ENCODE measurements at places on chromosomes 7 and 10.

DNA sequence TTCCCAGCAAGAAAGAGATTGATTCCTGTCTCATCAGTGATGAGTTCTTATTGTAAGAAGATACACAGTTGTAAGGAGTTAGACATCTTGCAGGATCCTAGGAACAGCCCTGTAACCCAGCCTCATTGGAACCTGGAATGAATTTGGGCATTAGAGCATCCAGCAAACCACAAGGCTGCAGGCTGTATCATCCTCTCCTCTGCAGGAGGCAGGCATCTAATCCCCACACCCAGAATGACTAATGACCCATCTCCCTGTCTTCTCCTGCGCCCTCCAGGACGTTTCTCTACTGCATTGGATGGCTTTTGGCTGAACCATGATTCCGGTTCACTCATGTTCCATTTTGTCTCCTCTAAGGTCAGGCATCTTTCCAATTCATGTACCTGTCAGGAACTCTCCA lies 233.9 kb downstream of the POU6F2 start:
- DNase-seq = no peak

GRCh38 chr10:31062856-31063255 lies 31.2 kb upstream of the ZNF438 start:
- no peak for DNase-seq

- no peak for DNase-seq
Observed at GRCh38 chr7:46969303-46970130, 612.4 kb downstream of the TNS3 start.

- DNase-seq = peak; percentile 48
Observed at GRCh38 chr7:66921396-66921917, 432 bp downstream of the TMEM248 start.

- DNase-seq = peak; percentile 98
Observed at GRCh38 chr10:80408242-80409101, at the start of gene PRXL2A. PRXL2A (plus strand) TSS chr10:80408551; CDS start chr10:80420468, 11,917 bp downstream.

GRCh38 chr10:48224979-48225560 lies 49.4 kb downstream of the FRMPD2 start:
- DNase-seq = no peak

DNA sequence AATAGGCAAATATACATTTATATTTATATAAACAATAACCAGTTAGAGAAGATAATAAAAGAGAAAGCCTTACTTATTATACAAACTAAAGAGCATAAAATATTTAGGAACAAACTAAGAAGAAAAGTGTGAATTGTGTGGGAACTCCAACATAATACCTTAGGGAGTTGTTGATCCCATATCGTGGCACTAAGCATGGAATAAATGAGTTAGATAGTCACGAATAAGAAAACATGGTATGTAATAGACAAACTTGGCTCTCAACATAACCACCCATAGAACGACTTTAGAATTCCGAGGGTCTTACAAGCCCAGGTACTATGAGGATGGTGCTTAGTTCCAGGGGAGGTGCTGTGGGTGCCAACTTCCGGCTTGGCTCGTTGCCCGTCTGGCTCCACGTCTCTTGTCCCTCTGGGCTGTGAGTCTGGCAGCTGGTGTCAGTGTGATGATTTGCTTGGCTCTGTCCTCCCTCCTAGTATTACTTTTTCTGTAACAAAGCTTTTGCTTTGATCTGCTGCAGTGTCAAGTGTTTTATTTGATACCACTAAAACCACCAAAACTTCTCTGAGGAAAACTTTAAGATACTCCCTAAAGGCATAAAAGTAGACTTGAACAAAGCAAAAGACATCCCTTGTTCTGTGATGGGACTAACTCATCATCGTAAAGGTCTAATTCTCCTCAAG lies 9.5 kb upstream of the RBM20 start:
- no peak for DNase-seq

GRCh38 chr7:124413029-124413428 lies 352.6 kb downstream of the GPR37 start:
- DNase-seq = no peak

- DNase-seq = no peak
Observed at GRCh38 chr7:6359021-6359420, 86.6 kb upstream of the CYTH3 start.

DNA sequence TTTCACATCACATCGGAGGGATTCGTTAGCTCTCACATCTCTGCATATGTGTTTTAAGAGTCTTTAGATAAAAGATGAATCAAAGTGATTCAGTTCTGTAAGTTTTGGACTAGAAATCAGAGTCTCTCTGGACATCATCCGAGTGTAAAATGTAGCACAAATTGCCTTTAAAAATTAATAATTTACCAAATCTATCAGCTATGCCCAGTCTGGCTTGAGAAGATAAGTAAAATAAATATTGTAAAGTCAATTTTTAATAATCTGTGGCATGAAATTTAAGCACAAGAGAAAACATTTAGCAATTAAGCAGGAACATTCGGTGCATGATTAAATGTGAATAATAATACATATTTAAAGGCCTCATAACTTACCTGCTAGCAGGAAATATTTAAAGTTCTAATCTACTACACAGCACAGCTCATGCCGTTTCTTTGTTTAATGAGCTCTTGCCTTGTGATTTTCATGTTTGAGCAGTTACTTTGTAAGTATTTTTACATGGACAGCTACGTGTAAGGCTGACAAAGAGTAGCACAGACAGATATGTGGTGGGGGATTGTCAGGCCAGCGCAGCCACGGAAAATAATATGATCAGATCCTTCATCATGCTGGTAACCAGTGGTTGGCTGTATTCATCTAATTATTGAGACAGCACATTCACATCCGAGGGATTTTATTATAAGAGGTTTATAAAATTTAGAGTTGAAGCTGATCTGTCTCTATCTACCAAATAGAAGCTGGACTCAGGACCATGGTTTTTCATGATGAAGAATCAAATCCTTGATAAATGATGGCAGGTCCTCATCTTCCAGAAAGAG lies 317.3 kb downstream of the ADARB2 start:
- DNase-seq = no peak

DNA sequence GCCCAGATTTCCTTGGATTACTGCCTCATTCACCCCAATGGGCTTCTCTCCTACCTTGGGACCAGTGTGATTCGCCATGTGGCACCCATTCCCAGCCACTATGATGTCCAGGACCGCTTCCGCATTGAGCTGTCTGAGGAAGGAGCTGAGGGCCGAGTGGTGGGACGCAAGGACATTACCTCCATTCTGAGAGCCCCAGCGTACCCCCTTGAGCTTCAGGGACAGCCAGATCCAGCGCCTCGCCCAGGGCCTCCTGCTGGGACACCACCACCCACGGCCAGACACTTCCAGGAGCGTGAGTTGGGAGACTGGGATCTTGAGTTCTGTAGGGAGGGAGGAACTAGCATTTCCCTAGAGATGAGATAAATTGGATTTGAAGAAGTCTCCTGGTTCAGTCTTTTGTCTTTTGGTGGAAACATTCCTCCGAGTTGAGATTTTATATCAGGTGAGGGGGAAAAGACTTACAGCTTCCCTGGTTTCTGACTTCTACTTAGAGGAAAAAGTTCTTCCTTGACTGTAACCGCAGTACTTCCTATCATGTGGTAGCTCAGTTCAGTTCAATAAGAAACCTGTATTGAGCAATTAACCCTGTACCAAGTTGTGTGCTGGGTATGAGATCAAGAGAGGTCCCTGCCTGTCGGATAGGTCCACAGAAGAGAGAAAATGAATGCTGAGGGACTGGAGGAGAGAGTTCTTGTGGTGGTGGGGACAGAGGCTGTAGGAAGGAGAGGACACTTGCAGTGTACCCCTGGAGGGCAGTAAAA lies 1.3 kb downstream of the MOSPD3 start:
- no peak for DNase-seq

- DNase-seq = no peak
Observed at GRCh38 chr10:75620356-75620755, 188.9 kb downstream of the LRMDA start.

DNA sequence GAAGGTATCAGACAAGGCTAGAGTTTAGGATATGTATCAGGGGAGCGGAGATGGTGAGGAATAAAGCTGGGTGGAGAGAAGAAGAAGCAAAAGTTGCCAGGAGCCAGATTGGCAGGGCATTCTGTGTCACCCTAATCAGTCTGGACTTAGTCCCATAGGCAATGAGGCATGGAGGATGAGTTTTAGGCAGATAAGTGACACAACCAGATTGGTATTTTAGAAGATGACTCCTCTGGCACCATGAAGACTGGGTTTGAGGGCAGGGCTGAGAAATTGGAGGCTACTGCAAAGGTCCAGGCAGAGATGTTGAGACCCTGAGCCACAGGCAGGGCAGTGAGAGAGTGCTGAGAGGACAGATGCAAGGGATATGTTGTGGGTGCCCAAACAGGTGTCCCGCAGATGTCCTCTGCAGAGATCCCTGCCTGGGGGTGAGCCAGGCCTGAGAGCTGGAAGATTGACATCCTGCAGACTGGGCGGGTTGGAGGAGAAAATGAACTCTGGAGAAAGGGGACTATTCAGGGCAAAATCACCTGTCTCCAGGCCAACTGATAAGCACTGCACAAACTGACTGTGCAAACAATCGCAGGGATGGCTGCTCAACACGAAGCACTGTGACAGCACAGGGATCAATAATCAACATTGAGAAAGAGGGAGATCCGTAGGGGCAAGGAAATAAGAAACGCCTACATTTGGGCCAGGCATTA lies 11.9 kb upstream of the HABP2 start:
- DNase-seq = no peak

DNA sequence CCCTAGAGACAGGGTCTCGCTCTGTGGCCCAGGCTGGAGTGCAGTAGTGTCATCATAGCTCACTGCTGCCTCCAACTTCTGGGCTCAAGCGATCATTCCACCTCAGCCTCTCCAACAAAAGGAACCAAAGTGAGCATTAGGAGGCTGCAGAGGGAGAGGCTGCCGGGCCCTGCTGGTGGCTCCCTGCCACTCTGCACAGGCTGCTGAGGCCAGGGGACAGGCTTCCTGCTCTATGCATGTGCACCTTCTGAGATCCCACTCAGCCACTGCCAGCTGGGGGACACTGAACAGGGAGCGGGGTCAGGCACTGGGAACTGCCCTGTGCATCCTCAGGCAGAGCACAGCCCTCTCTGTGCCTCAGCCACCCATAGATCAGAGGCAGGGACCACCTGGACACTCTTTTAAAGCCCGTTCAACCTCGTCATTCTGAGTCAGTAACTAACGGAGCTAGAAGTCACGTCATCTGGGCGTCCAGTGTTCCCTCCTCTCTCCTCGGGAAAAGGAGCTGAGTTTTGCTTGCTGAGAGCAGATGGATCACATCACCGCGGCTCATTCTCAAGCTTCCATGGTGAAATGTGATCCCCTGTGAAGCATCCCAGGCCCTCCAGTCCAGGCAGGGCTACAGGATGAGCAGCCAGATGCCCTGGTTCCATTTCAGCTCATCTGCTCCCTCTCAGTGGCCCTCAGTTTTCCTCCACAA lies 109.6 kb downstream of the MYL10 start:
- no peak for DNase-seq

DNA sequence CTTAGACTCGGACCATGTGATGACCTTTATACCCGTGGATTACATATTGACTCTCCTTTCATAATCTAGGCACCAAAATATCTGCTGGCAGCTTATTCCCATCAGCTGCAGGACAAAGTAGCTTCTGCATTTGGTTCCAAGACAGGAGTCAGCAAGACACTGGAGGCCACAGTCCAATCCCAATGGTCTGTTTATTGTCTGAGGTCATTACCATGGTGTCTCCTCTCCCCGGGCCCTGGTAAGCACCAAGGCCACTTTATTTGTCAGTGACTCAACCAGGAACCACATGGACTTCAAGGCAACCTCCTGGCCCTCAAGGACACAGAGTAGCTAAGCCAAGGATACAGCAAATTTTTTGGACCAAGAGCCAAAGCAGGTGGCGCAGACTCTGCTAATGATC lies 36.1 kb downstream of the KCNMA1 start:
- DNase-seq = no peak

GRCh38 chr7:146764458-146764857 lies 647.9 kb downstream of the CNTNAP2 start:
- no peak for DNase-seq

GRCh38 chr10:59060852-59061251 lies 115.6 kb upstream of the PHYHIPL start:
- no peak for DNase-seq

GRCh38 chr7:4715410-4715776 lies 33.3 kb downstream of the FOXK1 start:
- no peak for DNase-seq

DNA sequence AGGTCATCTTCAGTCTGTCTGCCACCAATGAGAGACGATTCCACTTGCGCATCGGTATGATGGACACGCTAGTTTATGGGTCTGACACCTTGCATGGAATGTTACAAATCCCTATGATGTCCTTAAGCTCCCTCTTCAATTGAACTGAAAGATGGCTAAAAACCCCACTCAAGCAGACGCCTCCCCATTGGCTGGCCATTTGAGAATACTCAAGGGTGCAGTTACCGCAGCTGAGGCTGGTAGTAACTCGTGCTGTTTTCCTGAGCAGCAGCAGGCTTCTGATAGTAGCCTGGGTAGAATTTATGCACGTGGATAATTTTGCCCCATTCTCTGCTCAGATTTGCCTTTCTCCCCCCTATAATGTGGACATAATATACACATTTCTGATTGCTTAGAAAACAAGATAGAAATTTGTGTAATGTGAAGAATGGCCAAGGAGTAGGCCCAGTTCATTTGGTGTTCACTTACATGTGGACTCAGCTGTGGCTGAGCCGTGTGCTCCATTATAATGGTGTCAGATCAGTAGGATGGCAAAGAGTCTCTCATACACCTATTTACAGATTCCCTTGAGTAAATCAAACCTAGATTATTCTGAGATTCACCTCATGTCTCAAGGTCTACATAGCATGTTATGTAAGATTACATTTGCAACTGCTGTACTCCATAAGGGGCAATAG lies 142.8 kb downstream of the HIBADH start:
- DNase-seq = no peak

DNA sequence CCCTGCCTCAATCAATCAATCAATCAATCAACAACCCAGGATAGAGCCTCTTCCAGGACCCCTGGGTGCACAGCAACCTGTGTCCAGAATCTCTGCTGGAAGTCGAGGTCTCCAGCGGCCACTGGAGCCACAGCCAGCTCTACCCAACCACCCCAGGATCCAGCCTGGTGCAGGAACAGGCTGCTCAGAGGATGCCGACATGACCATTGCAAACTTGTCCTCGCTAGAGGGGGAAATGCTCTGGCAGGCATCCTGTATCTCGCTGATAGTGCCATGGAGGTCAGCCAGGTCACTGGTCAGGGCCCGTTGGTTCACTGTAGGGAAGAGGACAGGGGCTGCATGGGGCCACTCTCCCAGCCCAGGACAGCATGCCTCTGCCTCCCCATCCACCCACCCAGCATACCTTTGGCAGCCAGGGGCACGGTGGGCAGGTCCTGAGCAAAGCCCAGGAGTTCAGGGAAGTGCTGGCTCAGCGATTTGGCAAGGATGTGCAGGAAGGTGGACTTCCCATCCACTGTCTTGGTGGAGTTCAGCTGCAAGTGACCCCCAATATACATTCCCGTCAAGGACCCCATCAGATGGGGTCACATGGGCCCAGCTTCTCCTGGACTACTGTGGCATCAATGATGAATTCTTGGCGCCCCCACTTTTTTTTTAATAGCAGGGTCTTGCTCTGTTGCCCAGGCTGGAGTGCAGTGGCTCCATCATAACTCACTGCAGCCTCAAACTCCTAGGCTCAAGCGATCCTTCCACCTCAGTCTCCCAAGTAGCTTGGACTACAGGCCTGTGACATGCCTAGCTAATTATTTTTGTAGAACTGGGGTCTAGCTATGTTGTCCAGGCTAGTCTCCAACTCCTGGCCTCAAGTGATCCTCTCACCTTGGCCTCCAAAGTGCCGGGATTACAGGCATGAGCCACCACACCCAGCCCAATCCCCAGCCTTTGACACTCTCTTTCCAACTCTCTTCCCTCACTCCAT lies 49.4 kb downstream of the GRID2IP start:
- DNase-seq = peak; percentile 22

All from GM13976 (cell line).